ENCODE measurements at places on chromosomes 13 and 19.
A peak's percentile ranks its signal among the peaks of the same experiment; 100 is the strongest.

- no peak for DNase-seq
These were observed 40.3 kb upstream of the TFDP1 start for GRCh38 chr13:113544071-113544891.

GRCh38 chr13:31046711-31047279 is 114.3 kb downstream of the TEX26 start:
- DNase-seq = peak; percentile 6

- peak; percentile 70 for DNase-seq
These were observed 12.9 kb downstream of the NHLRC3 start for GRCh38 chr13:39051157-39051556.

- DNase-seq = no peak
These were observed 28.7 kb upstream of the FAM216B start for GRCh38 chr13:42752731-42753130.

- DNase-seq = peak; percentile 36
These were observed 204.5 kb downstream of the PDS5B start for GRCh38 chr13:32790731-32791130.
